Stimulated activated CD4-positive, alpha-beta T cell treated with anti-CD3 and anti-CD28 coated beads, Interleukin-15, amount 100 ng/mL, for 48 hours (primary cell): ENCODE measurements at places on chromosomes 2 and 18.

GRCh38 chr2:65142515-65142914, 12.6 kb upstream of the RAB1A start:
- DNase-seq = no peak

- no peak for DNase-seq
Measured at GRCh38 chr18:59458575-59458974, 99.5 kb upstream of the LMAN1 start.

DNA sequence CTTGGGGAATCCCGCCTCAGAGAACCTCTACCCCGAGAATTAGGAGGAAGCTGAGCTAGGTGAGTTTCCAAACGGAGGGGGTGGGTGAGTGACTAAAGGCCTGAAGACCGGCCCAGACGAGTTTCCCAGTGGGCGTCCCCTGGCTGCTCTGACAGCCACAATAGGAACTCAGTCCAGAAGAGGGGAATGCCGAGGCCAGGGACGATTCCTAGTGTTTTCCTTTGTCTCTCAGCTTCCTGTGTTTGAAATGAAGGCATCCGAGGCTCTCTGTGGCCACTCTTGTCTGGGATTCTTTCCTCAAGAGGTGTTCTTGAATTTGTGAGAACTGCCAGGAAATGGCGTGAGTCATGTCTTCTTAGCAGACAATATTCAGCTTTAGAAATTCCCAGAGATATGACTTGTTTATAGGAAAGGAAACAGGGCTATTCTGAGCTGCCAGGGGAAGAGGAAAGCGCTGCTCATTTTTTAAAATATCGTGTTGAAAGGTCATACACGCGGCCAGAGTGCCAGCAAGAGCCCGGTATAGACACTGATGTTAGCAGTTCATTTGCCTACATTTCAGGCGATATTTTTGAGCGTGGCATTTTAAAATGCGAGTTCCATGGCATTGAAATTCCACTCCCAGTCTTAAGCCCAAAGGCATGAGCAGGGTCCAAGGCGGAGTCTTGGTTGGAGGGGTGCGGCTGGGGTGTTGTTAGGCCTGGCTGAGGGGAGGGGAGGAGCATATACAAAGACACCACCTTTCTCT, 169.1 kb upstream of the KLF7 start:
- DNase-seq = no peak

DNA sequence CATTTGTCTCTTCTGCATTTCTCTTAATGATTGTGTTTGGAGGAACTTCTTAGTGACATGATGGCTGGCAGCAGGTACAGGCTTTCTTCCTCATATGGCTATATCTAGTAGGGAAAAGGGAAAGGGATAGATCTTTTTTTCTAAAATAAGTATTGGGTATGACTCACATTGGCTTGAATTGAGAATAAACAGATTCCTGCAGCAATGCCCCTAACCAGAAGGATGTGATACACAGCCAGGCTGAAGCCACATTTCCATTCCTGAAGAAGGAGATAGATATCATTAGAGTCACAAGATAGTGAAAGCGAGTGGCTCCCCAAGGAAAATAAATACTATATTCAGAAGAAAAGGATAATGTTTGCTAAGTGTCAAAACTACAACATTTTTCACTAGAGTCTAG, 61.1 kb downstream of the VWC2L start:
- DNase-seq = no peak

GRCh38 chr2:114063346-114063745, 173.5 kb downstream of the ACTR3 start:
- no peak for DNase-seq
